ENCODE measurements at places on chromosomes 11 and 22. TPM values are rescaled to one million over a fixed set of nuclear protein-coding genes. Genes with fewer than 3 reads are reported as not detected.

CABP7 gene
- not detected for total RNA-seq

MRGPRF gene
- 65.7 TPM for total RNA-seq

KDM4E gene
- total RNA-seq = not detected

GAL gene
- 0.13 TPM for total RNA-seq

Data from smooth muscle cell of the pulmonary artery (primary cell).